NCI-H69 (cell line): ENCODE measurements at places on chromosomes 1 and 21.

DNA sequence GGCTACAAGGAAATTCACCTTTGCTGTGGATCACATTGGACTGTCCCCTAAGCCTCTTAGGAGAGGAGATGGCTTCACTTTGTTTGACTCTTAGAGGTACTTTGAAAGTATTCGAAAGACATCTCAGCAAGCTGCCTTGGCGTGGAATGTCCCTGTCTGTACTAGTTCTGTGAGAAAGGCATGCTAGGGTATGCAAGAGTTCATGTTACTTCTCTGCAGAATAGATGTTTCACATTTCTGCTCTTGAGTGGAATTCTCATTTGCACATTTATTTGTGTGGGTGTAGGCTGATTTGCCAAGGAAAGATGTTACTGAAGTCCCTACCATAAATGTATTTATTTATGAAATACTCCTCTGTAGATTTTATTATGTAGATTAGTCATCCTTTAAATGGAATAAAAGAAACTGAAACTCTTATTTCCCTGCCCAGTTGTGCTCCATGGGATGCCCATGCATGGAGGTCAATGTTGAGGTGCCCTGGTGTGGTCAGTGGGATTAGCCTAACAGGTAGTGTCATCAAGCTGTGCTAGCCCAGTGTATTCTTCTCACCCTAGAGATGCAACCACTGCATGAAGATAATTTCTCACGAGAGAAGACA is 13.8 kb downstream of the MIA3 start:
- no peak for DNase-seq

GRCh38 chr1:119312500-119312899 is 56.1 kb upstream of the HAO2 start:
- DNase-seq, result no peak

- peak; percentile 87 for DNase-seq
Measured at GRCh38 chr1:155175927-155176371, 2.3 kb downstream of the TRIM46 start.

- DNase-seq, result no peak
Measured at GRCh38 chr1:21689661-21690372, 20.7 kb upstream of the RAP1GAP start.

GRCh38 chr1:44019466-44019948 is 11.8 kb downstream of the SLC6A9 start:
- DNase-seq, result no peak

- DNase-seq, result no peak
Measured at GRCh38 chr1:9688599-9688998, 37.1 kb downstream of the PIK3CD start.

- DNase-seq, result peak; percentile 93
Measured at GRCh38 chr1:154328318-154329151, 3.2 kb downstream of the ATP8B2 start.

DNA sequence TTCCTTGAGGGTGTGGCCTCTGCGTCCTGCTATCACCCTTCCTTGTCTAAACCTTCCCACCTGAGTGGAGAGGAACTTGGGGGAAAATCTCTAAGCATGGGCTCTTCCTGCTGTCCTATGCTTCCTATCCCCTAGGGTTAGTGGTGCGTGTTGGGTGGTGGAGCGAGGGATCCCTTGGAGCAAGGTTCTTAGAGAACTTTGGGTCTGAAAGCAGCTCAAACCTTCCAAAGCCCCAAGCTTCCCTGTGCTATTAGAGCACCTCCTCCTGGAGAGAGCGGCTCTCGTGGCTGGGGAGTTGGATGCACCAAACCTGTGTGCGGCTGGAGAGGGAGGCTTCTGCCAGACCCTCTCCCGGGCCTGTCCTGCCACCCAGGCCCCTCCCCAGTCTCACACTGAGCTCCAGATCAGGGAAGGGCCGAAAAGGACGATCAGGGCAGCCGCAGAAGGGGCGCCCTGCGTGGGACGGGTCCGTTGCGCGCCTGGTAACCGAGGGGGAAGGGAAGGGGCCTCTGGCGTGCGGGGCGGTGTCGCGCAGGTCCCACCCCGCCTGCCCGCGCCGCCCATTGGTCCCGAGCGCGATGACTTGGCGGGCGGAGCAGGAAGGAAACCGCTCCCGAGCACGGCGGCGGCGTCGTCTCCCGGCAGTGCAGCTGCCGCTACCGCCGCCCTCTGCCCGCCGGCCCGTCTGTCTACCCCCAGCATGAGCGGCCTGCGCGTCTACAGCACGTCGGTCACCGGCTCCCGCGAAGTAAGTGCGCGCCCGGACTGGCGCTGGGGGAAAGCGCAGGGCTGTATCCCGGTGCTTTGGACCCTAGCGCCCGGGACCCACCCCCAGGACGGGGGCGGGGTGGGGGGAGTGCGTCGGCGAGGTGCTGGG is at the start of gene SH3BGRL3:
Gene SH3BGRL3, plus strand, starts transcription at position 631 of the 877 bp plus-strand sequence. Its CDS starts 70 bp downstream, at position 701.
- peak; percentile 82 for DNase-seq

DNA sequence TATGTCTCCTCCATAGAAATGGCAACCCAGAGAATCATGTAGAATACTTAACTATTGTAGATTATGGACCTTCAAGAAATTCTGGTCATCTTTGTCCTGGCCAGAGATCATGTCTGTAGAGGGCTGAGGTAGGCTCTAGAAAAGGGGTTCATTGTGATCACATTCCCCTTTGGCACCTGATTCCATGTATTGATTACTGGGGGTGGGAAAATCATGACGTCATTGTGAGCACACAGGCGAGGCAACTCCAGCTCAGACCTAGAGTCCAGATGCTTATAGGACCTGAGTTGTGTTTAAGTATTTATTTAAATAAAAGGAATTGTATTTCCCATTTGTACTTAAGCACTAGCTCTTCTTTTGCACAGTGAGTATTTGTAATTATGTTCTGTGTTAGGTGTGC is 93.1 kb downstream of the OSBPL9 start:
- no peak for DNase-seq

GRCh38 chr1:86866665-86867064 is 47.3 kb downstream of the SELENOF start:
- DNase-seq, result no peak

DNA sequence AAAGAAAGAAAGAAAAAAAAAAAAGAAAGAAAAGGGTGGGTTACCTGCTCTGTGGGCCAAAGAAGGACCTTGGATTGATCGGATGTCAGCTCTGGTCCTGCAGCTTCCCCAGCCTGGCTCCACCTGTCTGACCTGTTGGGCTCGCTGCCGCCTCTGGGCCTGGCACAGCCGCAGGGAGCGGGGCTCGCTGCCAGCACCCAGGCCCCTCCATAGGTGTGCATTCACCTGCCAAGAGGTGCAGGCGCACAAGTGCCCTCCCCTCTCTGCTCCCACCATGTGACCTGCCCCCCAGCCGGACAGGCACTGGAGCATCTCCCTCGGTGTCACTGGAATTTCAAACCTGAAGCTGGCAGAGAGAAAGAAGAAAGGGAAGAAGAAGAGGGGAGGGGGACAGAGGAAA is 33.1 kb upstream of the GPR157 start:
- no peak for DNase-seq

DNA sequence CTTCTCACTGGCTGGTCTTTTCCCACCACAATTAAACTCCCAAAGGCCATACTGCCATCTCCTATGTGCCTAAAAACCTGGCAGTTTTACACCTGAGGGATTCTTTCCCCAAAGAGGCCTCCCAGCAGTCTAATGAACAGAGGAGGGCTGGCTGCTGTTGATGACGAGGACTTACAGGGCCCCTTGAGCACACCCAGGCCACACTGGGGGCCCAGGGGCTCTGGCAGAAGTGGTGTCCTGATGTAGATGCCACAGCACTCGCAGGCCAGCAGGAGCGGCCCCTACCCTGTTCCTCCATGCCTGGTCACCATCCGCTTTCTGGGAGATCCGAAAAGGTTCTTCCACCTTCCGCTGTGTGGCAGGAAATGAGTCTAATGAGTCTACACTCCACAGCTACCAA is 24.2 kb downstream of the POFUT2 start:
- DNase-seq, result no peak

GRCh38 chr21:16522548-16522947 is 792.8 kb downstream of the USP25 start:
- no peak for DNase-seq

GRCh38 chr1:205920861-205921569 is 22.2 kb downstream of the SLC26A9 start:
- DNase-seq, result no peak

DNA sequence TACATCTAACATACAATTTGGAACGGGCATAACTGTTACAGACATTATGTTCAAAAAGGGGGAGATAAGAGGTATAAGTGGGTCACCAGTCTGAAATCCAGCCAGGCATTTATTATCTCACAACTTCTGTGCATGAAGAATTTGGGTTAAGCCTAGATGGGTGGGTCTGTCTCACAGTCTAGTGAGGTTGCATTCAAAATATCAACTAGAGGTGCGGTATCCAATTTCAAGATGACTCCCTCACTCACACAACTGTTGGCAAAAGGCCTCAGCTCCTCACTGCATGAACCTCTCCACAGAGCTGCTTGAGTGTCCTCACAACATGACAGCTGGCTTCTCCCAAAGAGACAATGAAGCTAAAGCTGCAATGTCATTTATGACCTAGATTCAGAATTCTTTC is 4.7 kb downstream of the AUNIP start:
- DNase-seq, result peak; percentile 12

- peak; percentile 16 for DNase-seq
Measured at GRCh38 chr1:47782414-47783166, 214.6 kb downstream of the TRABD2B start.

GRCh38 chr1:22369294-22370189 is 82.1 kb upstream of the ZBTB40 start:
- DNase-seq, result no peak

DNA sequence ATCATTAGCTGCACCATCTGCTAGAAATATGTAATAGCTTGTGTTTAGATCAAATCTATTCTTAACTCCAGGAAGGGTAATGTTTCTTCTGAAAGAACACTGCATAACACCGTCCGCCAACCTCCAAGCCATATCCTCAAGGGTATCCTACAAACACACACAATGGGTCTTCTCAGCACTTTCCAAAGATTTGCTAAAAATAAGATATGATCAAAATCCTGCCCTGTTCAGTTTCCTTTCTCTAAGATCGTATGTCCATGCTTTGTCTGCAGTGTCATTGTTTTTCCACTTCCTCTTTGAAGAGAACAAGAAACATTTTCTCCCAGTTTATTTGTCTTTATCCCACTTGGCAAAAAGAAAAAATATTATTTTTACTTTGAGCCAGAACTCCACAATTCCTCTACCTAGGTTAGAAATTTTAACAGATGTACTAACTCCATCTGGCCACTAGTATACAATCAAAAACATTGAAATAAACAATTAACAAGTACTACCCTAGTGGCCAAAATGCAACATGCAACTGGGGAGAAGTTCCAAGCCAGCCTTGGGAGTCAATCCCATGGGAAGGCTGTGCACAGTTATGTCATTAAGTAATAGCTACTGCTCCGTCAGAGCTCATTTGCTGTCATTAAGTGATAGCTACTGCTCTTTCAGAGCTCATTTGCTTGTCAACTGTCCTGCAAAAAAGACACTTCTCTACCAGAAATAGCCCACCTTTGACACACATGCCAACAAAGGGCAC is 37.8 kb downstream of the FRRS1 start:
- DNase-seq, result peak; percentile 63

DNA sequence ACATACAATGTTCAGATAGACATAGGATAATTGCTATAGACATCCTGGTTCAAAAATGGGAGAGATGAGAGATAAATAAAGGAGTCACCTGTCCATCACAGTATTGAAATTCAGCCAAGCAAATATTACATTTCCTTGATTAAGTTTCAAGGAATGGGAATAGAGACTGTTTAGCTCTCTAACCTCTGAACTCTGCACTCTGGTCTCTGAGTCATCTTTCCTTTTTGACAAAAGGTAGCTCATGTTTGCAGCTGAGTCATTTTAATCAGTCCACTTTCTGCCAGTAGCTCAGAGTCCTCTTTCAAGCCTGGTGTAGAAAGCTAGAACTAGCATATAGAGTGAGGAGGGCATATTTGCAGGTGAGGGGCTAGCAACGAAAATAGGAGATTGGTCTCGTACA is 51.4 kb upstream of the GJA8 start:
- DNase-seq, result peak; percentile 6

DNA sequence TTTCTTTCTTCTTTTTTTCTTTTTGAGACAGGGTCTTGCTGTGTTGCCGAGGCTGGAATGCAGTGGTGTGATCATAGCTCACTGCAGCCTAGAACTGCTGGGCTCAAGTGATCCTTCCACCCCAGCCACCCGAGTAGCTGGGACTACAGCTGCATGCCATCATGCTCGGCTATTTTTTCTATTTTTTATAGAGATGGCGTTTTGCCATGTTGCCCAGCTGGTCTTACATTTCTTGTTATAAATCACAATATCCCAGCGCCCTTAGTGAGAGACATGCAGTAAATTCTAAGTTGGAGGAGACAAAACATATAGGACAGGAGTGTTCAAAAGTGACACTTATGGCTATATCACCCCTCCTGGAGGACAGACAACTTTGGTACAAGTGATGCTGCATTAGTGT is 31.3 kb upstream of the ACTN2 start:
- DNase-seq, result no peak

DNA sequence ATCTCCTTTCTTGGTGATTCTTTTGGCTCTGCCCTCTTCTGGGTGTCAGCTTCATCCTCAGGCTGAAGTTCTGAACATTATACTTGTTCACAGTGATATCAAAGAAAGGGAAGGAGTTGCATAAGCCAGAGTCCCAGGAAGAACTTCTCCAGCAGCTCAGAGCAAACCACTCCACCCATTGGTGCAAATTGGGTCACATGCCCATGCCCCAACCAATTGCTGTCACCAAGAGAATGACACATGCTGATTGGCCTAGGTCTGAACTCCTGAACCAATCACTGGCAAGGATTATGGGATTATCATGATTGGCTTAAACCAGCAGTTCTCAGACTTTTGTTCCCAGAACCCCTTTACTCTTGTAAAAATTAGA is 256.5 kb upstream of the TMEM51 start:
- DNase-seq, result no peak

GRCh38 chr1:87929906-87930305 is 601.2 kb downstream of the LMO4 start:
- no peak for DNase-seq

- peak; percentile 52 for DNase-seq
Measured at GRCh38 chr1:159866905-159867663, 4.6 kb upstream of the VSIG8 start.

DNA sequence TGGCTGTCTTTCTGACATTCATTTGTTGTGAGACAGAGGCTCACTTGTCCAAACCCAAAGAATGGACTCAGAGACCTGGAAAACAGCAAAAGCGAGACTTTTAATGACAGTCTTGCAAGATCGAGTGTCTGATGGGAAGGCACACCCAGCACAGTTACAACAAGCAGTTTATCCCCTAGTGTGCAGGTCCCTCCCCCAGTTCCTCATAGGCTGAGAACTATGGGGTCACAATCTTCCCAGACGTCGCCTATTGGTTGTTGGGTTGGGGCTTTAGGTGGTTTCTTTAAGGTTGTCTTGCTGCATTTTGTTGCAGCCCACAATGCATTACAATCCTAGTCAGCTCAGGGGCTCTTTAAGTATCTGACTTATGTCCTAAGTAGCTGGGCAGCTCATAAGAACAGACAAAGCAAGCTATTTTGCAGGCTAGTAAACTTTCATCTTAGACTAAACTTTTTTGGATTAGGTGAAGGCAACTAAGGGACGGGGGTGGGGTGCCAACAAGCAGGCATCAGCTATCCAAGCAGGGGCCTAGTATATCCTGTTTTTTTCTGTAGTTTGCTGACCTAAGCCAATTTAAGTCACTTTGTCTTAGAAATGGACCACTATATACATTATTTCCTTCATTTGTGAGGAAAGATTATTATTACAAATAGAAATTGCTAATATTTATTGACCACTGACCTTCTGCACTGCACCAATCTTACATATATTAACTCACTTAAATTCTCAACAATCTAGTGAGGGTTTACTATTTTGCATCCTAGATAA is 151.8 kb downstream of the SETD4 start:
- DNase-seq, result no peak
